T-helper 1 cell treated with Interleukin-12 subunit alpha and Interleukin-12 subunit beta and Interleukin-4 antibody, amounts not matched to agents 30 ng/mL and 1 ng/mL, for 36 hours (primary cell): ENCODE measurements at places on chromosomes 3 and 15. TPM values are rescaled to one million over a fixed set of nuclear protein-coding genes. Genes with fewer than 3 reads are reported as not detected.

Gene ITGA11
- total RNA-seq: 0.90 and 1.7 TPM in 2 replicates

Gene LMOD3
- total RNA-seq: not detected in 2 replicates

Gene SH2D7
- 0.07 and 0.27 TPM in 2 replicates for total RNA-seq

Gene PDIA3
- 386 and 411 TPM in 2 replicates for total RNA-seq

Gene TTC14
- total RNA-seq: 67.4 and 67.7 TPM in 2 replicates

Gene C15orf39
- 117 and 122 TPM in 2 replicates for total RNA-seq

Gene SLC28A1
- total RNA-seq: not detected in 2 replicates

Gene LRRC2
- 0.12 and 0.15 TPM in 2 replicates for total RNA-seq

Gene GOLGA6D
- not detected in 2 replicates for total RNA-seq

Gene USP3
- 63.5 and 63.9 TPM in 2 replicates for total RNA-seq
